ENCODE measurements at places on chromosomes 16 and 17.
A peak's percentile ranks its signal among the peaks of the same experiment; 100 is the strongest.

DNA sequence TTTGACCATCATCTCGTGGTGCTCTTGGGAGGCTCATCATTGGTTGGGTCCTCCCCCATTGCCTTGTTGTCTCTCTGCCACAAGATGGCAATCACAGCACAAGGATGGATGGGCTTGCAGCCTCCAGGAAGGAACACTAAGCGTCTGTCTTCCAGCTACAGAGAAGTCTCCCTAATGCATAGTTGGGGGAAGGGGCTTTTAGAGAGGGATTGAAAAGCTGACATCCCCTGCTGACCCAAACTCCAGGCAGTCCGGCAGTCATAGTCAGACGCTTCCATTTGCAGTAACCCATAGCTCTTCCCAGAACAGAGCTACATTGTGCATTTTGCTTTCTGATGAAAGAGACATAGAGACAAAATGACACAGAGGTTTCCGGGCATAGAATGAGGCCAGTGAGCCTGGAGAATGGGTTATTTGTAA, 111.4 kb downstream of the UTP18 start:
- peak; percentile 7 for DNase-seq

DNA sequence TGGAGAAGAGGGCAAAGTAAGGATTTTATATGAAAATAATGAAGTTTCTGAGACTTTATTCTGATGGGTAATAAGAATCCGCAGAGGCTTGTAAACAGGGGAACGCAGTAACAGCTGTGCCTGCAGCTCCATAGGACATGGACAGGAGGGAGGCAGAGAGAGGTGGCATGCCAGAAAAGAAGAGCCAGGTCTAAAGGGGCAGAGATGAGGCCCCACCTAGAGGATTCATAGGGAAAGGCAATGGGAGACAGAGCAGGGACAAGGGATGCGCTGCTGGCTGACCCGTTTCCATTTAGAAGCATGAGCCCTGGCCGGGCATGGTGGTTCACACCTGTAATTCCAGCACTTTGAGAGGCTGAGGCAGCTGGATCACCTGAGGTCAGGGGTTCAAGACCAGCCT, 340.3 kb upstream of the CDH5 start:
- no peak for DNase-seq

DNA sequence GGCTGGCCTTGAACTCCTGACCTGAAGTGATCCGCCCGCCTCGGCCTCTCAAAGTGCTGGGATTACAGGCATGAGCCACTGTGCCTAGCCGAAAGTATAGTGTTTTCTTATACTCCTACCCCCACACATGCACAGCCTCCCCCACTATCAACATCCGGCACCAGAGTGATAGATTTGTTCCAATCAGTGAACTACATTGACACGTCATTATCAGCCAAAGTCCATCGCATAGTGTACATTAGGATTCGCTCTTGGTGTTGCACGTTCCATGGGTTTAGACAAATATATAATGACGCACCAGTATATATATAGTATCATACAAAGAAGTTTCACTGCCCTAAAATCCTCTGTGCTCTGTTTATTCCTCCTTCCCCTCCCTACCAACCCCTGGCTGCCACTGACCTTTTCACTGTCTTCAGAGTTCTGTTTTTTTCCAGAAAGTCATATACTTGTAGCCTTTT, 11.9 kb upstream of the TM4SF5 start:
- no peak for DNase-seq

DNA sequence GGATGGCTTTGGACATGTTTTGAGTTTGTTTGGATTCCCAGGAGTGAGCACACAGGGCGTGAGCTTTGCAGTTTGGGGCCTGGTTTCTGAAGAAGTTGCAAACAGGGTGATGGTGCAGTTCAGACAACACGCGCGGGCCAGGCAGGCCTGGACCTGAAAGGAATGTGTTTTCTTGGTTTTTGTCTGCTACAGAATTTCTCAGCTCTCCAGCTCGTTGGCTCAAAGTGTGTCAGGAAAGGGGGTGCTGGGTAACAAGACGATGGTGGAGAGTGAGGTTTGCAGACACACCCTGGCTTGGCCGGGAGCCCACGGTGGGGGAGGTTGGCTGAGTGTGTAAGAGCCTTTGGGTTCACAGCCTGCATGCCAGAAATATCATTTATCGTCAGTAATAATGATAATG, 82.3 kb downstream of the CMIP start:
- no peak for DNase-seq

DNA sequence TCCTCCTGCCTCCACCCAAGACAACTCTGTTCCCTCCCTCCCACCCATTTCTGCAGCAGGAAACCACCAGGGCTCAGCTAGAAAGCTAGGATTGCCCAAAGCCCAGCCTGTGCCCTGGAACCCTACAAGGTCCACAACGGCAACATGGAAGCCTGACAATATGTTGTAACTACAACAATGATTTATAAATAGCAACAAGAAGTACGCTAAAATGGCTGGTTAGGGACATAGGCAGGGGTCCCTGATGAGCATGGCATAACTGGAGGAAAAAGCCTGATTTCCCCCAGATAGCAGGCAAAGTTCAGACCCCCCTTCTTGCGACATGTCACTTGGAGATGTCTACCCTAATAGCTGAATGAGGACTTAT, 6.6 kb downstream of the ST3GAL2 start:
- no peak for DNase-seq

- no peak for DNase-seq
Measured at GRCh38 chr17:66706851-66707450, 128.0 kb upstream of the CACNG5 start.

GRCh38 chr17:65455972-65456343, 105.5 kb downstream of the AXIN2 start:
- DNase-seq, result no peak

GRCh38 chr16:50505714-50506542, 42.3 kb upstream of the NKD1 start:
- no peak for DNase-seq

GRCh38 chr17:17343896-17344506, 40.8 kb downstream of the NT5M start:
- no peak for DNase-seq

DNA sequence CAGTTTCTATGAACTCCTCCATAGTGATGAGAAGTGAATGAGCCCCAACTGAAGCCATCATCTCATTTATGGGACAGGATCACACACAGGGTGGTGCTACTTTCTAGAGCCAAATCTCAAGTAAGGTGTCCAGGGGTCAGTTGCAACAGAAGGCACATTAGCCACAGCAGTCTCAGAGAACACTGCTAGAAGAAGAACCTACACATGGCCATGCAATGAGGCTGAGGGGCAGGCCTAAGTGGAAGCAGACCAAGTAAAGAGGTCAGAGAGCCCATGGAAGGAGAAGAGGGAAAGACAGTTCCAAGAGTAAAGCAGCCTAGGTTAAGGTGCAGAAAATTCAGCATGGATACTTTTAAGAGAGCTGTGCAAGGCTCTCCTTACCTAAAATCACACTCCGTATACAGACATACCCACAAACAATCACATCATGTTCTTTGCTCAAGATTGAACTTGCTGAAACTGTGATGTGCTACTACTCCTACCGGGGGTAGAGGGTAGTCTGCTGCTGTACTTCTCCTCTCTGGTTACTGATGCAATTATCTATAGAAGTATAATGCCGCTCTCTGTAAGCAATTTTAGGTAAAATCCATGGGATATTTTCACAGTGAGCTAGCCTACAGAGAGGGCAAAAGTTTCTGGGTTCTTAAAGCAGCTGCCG, 1.7 kb downstream of the ABCA8 start:
- no peak for DNase-seq

GRCh38 chr17:27348196-27348595, 54.3 kb downstream of the WSB1 start:
- DNase-seq, result no peak

GRCh38 chr17:82495844-82496528, 23.5 kb upstream of the FOXK2 start:
- no peak for DNase-seq

DNA sequence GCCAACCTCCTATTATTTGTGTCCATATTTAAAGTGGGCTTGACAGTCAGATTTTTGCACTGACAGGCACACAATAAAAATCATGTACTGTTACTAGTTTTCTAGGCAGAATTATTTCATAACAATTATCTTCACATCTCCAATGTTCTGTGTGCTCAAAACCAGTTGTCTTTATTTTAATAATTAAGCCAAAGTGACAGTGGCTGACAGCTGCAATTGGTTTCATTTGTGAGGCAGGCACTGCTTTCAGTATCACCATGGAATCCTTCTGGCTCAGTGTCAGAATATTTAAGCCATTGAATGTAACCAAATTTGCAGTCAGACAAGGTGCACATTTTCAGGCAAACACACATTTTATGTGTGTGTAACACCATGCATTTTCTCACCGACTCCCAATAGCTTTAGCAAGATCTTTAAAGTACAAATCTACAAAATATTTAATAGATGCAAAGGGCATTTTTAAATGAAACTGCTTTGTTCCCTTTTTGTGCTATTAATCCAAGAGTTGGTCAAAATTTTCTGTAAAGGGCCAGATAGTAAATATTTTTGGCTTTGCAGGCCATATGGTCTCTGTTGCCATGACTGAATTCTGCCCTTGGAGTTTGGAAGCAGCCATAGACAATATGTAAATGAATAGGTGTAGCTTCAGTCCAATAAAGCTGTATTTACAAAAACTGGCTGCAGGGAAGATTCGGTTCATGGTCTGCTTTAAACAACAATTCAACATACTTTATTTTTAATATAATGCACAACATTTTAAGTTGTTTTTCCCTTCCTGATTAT, 486.0 kb downstream of the KCNJ2 start:
- DNase-seq, result no peak
